NCI-H2227 treated with DMSO at 0.1 percent for 48 hours (cell line): ENCODE measurements at places on chromosomes 2 and 18.

GRCh38 chr2:28801726-28802125 is 8.9 kb upstream of the SPDYA start:
- no peak for DNase-seq

- no peak for DNase-seq
These were observed 198.4 kb downstream of the EIPR1 start for GRCh38 chr2:3179208-3179607.

GRCh38 chr2:68714866-68715265 is 19.7 kb upstream of the ARHGAP25 start:
- no peak for DNase-seq

DNA sequence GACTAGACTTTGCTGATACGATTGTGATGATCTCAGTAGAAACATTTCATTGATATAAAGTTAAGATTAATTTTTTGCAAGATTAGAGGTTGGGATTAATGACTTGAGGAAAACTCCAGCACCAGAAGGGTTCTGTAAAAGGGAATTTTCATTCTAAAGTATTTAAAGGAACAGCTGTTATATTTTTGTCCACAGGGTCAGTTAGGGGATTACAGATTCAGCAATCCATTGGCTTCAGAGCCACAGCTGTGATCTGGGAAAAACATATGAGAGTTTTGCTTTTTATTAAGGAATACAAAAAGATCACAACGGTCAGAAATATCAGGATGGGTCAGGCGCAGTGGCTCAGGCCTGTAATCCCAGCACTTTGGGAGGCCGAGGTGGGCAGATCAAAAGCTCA is 19.6 kb upstream of the REV1 start:
- DNase-seq = no peak

- DNase-seq = no peak
These were observed 382.8 kb downstream of the SETBP1 start for GRCh38 chr18:45063246-45064038.

- DNase-seq = no peak
These were observed 37.3 kb downstream of the EFR3B start for GRCh38 chr2:25079050-25079635.

DNA sequence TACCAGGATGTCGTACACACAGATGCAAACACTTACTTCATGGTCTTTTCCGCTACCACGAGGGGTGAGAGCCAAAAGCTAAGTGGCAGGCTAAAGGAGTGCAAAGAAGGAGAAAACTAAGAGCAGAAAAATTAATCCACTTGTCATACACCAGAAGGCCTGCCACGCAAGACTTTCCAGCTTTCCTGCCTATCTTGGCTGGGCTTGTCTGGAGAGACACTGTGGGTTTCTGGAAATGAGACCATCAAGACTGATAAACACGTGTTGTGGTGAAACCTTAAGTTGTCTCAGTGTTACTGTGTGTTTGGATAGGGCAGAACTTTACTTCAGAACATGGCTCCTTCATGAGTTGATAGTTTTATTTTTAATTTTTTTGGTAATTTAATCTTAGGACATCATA is 175.6 kb downstream of the FMNL2 start:
- no peak for DNase-seq

- DNase-seq = no peak
These were observed 201.1 kb upstream of the COL3A1 start for GRCh38 chr2:188773075-188773474.
